A549 treated with ZK216348 at 1 μM for 4 hours (cell line): ENCODE measurements at places on chromosomes 4 and X. TPM values are rescaled to one million over a fixed set of nuclear protein-coding genes. Genes with fewer than 3 reads are reported as not detected.

Gene CLIC2
- 0.11 to 0.20 TPM (median 0.12 TPM) in 3 of 5 replicates, not detected in the others for total RNA-seq

Gene FGFR3
- 0.50 to 2.6 TPM (median 2.3 TPM) in 5 replicates for total RNA-seq

Gene TEX13D
- total RNA-seq: not detected in 5 replicates

Gene RNF150
- total RNA-seq: 0.11 to 0.55 TPM (median 0.44 TPM) in 5 replicates

Gene SERTM2
- not detected in 5 replicates for total RNA-seq

Gene HS3ST1
- 0.04 to 0.75 TPM (median 0.44 TPM) in 5 replicates for total RNA-seq

Gene MRFAP1L1
- 30.3 to 39.2 TPM (median 35.1 TPM) in 5 replicates for total RNA-seq

Gene CYBB
- total RNA-seq: not detected in 5 replicates

Gene RASSF6
- total RNA-seq: 0.50 to 1.2 TPM (median 0.80 TPM) in 5 replicates

Gene PDHA1
- 238 to 292 TPM (median 283 TPM) in 5 replicates for total RNA-seq

Gene BEX3
- total RNA-seq: 215 to 287 TPM (median 258 TPM) in 5 replicates

Gene PDE5A
- 0.09 to 0.37 TPM (median 0.23 TPM) in 5 replicates for total RNA-seq

Gene FREM3
- total RNA-seq: not detected in 5 replicates

Gene ZNF711
- 0.62 to 1.1 TPM (median 0.87 TPM) in 5 replicates for total RNA-seq

Gene SSX2
- not detected in 5 replicates for total RNA-seq

Gene TFDP3
- total RNA-seq: not detected in 5 replicates

Gene CHIC1
- 3.9 to 6.3 TPM (median 4.2 TPM) in 5 replicates for total RNA-seq

Gene SYN1
- 0.11 to 0.58 TPM (median 0.19 TPM) in 5 replicates for total RNA-seq

Gene LDB2
- total RNA-seq: not detected in 5 replicates

Gene PWWP3B
- total RNA-seq: not detected in 5 replicates

Gene RAI2
- total RNA-seq: 0.11 to 0.40 TPM (median 0.21 TPM) in 4 of 5 replicates, not detected in the other

Gene GAGE1
- total RNA-seq: not detected in 5 replicates

Gene DTHD1
- total RNA-seq: not detected in 5 replicates

Gene CYP4V2
- total RNA-seq: 2.3 to 3.7 TPM (median 3.0 TPM) in 5 replicates

Gene RHOH
- 0.15 to 0.23 TPM (median 0.19 TPM) in 4 of 5 replicates, not detected in the other for total RNA-seq

Gene CT45A10
- 0.33 TPM in 1 of 5 replicates, not detected in the others for total RNA-seq

Gene C4orf50
- not detected in 5 replicates for total RNA-seq

Gene ACE2
- 0.11 TPM in 1 of 5 replicates, not detected in the others for total RNA-seq

Gene ASB12
- total RNA-seq: not detected in 5 replicates

Gene ANXA3
- total RNA-seq: 56.7 to 92.0 TPM (median 59.6 TPM) in 5 replicates

Gene UGT2B10
- not detected in 5 replicates for total RNA-seq

Gene WAS
- total RNA-seq: 0.13 to 0.52 TPM (median 0.19 TPM) in 4 of 5 replicates, not detected in the other

Gene CORIN
- not detected in 5 replicates for total RNA-seq

Gene TMPRSS11A
- total RNA-seq: not detected in 5 replicates
